ENCODE measurements at places on chromosomes 1 and 21.
A peak's percentile ranks its signal among the peaks of the same experiment; 100 is the strongest.

DNA sequence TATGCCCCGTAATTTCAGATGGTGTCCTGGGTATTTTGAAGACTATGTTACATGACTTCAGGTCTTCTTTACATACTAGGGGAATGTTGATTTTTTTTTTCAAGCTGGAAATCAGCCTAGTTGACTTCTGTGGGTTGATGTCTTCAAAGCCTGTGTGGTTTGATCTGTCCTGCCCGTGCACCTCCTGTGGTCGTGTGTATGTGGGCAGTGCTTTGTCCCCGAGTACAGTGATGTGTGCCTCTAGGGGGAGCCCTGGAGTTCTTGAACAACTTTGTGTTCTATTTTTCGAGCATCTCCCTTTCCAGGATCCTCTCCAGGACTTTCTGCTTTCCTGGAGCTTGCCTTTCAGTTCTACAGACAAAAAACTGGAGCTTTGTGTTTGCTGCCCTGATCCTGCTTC is 28.9 kb downstream of the OBSCN start:
- no peak for DNase-seq

DNA sequence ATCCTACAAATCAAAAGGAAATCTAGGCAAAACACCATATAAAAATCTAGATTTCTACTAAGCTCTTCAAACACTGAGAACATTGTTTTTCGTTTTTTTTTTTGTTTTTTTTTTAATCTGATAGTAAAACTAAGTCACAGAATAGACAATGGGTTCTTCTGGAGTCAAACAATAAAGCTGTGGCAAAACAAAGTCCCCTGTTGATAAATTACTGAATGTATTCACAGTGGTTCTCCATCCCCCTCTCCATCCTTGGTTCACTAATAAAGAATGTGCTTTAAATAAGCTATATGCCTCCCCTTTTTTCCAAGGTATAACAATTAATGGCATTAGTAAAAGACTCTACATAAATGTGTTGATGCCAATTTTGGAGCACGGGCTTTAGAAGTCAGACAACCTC is 16.7 kb upstream of the ATP1B1 start:
- DNase-seq = no peak

DNA sequence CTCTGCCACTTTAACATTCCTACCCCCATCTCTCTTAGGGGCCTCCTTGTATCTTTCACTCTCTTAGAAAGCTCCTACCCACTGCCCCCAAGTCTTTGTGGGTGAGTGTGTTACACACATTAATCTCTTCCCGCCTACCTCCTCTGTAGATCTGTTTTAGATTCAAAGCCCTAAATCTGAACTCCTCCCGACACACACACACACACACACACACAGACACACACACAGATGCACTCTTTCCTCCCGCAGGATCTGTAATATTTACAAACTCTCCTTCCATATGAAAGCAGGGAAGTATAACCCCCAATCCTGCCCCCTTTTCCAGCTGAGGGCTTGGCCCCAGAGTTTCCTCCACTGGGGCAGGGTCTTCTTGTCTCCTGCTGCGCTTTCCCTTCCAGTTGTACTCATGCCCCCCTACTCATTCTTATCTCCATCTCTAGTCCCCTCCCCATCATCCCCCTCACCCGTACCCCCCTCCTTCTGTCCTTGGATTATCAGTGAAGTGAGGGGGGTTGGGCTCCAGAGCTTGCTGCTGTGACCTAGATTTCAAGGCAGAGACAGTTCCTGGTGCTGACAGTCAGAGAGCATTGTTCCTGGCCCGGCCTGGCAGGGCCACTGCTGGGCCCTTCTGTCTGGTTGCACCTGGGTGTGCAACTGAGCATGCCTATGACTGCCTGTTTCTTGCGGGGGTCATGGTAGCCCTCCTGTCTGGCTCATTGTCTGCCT is 4.3 kb downstream of the PEA15 start:
- DNase-seq = no peak

DNA sequence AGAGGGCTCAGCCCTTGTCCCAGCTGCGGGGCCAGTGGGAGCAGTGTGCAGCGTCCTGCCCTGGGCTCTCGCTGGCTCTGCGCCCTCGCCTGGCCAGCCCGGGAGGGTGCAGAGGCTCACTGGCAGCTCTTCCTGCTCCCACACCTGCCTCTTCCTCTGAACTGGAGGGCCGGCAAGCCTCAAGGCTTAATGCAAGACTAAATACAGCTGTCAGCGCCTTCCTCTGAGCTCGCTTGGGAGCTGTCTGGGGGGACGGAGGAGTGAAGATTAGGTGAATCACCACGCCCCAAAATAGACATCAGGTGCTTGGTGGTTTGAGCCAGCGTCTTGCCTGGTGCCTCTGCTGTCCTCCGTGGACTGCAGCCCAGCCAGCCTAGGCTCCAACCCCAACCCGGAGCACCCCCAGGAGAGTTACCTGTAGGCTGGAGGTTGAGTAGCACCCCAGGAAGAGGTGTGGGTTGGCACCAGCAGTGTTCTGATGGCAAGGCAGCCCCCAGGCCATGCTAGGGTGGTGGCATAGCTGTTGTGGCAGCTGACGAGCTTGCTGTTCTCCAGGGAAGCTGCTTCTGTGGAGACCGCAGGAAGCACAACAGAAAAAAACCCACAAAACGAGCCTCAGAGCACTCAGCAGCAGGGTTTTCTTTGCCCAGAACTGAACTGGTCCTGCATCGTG is 36.9 kb downstream of the UMODL1 start:
- no peak for DNase-seq

DNA sequence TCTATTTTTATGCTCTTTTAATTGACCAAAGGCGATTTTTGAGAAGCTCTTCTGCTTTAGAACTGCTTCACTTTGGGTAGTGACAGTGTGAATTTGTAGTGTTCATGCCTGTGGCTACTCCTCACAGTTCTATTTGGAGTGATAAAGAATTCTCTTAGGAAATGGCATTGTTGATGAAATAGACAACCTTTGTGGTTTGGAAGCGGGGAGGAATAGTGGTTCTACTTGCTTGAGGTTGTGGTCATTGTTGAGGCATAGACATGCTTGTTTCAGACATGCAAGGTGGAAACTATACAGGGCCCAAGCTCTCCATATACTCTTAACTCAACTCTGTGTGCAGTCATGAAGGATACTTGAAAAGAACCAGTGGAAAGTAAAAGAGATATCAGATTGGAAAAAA is 481.1 kb upstream of the NEGR1 start:
- no peak for DNase-seq

GRCh38 chr1:37274486-37274885 is 199.9 kb upstream of the ZC3H12A start:
- no peak for DNase-seq

- DNase-seq = no peak
Measured at GRCh38 chr1:53294567-53294966, 33.3 kb downstream of the LRP8 start.

DNA sequence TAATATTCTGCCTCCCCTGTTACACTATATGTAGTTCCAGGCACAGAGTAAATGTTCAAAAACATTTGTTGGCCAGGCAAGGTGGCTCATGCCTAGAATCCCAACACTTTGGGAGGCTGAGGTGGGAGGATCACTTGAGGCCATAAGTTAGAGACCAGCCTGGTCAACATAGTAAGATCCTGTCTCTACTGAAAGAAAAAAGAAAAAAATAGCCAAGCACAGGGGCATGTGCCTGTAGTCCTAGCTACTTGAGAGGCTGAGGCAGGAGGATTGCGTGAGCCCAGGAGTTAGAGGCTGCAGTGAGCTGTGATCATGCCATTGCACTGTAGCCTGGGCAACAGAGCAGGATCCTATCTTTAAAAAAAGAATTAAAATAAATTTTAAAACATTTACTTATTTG is 57.6 kb upstream of the SIM2 start:
- DNase-seq = no peak

- DNase-seq = no peak
Measured at GRCh38 chr21:36155603-36156338, 853 bp upstream of the DOP1B start.

GRCh38 chr1:85243372-85243771 is 16.1 kb downstream of the C1orf52 start:
- no peak for DNase-seq

DNA sequence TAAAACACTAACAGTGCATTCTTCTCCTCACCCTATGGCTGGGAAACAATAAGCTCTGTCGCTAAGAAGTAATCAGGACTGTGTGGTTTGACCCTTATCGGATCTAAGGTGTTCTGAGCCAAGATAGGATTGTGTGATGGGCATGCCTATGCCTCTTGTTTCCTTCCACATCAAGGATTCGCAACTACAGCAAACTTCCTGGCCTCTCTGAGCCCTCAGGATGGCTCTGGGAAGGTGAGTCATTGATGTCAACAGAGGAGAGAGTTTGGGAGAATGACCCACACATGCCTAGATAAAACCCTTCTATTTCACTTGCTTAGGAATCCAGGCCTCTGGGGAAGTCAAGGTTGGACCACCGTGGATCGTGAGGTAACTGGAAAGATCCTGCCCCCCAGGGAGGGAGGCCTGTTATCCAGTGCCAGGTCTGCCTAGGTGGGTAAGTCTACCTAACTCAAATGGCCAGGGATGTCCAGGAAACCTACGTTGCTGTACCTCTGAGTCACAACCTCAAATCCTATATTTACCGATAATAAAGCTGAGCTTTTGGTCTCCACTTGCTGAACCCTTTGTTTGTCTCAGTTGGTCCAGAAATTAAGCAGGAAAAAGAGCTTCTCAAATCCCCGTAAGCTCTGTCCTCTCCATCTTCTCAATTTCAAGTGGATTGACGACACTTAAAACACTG is 27.4 kb downstream of the TIAM1 start:
- DNase-seq = peak; percentile 40

GRCh38 chr1:16092097-16092922 is 18.9 kb upstream of the FAM131C start:
- no peak for DNase-seq

- no peak for DNase-seq
Measured at GRCh38 chr21:37767984-37768383, 148.3 kb downstream of the KCNJ6 start.

- no peak for DNase-seq
Measured at GRCh38 chr1:91621907-91622306, 121.3 kb downstream of the CDC7 start.

GRCh38 chr1:6002714-6003501 is 10.7 kb upstream of the NPHP4 start:
- no peak for DNase-seq

GRCh38 chr1:91798241-91798648 is 87.7 kb downstream of the TGFBR3 start:
- DNase-seq = no peak

GRCh38 chr1:203351037-203351625 is at the start of gene FMOD:
TSS of gene FMOD (minus strand) at chr1:203351122. CDS start at chr1:203348270, 2,852 bp downstream.
- DNase-seq = no peak

DNA sequence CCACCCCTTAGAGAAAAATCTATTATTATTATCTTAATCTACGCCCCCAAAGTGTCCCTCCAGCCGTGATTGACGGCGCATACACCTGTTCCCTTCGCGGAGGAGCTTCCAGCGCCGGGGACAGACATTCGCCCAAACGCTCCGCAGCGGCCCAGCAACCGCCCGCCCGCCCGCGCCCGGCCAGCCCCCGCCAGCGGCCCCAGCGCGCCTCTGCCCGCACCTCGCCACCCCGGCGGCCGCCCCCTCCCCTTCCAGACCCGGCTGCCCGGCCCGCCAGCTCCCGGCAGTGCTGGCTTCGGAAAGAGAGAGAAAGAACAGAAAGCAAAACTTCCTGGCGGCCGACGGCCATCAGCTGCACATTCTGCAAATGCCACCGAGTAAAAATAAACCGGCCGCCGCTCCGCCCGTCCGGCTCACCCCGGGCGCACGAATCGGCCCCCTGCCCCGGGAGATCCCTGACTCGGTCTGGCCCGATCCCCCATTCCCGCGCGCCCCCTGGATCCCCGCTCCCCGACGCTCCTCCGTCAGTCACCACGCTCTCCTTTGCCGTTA is 1.6 kb downstream of the CASZ1 start:
- no peak for DNase-seq

DNA sequence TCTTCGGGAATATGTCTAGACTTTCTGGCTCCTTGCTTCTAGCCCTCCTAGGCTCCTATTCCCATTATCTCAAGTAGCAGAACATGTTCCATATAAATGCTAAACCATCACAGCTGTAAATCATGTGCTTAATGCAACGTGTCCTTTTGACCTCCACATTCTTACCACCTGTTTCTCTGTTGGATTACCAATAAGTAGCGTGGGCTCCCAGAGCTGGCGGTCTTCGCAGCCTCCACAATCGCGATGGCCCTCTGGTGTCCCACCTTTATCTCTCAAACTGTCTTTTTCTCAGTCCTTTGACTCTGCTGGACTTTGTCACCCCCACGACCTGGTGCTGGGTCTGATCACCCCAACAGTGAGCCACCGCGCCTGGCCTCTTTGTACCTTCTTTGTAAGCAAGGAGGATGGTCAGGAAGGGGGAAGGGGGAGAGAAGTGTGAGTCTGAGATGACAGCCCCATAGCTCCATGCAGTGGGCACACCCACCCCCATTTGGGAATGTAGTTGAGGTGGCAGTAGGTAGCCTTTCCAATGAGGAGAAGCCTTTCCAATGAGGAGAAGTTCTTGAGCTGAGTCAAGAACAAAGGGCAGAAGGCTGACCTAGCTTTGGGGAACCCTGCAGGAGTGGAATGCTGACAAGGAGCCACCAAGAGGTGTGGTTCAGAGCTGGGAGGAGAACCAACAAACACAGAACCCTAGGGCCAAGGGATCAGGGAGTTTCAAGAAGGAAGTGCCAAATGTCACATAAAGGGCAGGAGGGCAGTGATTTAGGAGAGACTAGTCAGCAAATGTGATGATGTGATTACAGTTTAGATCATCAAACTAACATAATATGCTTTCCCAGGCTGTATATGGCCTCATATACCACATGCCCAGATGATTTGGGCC is 14.2 kb downstream of the TRAF5 start:
- DNase-seq = no peak

- DNase-seq = no peak
Measured at GRCh38 chr21:43362321-43362791, 64.6 kb downstream of the SIK1 start.

DNA sequence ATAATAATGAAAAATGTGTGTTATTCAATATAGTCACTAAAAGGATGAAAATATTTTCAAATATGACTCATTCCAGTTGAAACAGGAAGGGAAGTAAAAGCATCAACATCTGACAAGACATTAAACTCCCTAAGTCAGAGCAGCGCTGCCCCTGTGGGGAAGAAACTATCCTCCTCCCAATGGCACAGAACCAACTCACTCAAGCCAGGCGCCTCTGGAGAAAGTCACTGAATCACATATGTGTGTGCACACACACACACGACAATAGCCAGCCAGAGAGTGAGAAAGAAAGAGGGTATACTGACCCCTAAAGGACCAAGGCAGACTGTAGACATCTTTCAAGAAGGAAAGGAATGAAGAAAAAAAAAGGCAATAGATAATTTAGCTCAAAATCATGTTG is 126.9 kb downstream of the SETD4 start:
- DNase-seq = peak; percentile 83

GRCh38 chr1:100360790-100361510 is 8.6 kb downstream of the CDC14A start:
- DNase-seq = no peak

GRCh38 chr1:201183209-201183608 is 7.4 kb upstream of the IGFN1 start:
- DNase-seq = no peak

- no peak for DNase-seq
Measured at GRCh38 chr1:241485554-241485992, 34.0 kb downstream of the FH start.

Data from HS-5 (cell line).